Activated CD4-positive, alpha-beta T cell treated with anti-CD3 and anti-CD28 coated beads for 48 hours (primary cell): ENCODE measurements at places on chromosomes 3 and 15.

- DNase-seq: no peak
Measured at GRCh38 chr3:194852831-194853508, 167.3 kb downstream of the FAM43A start.

- DNase-seq: no peak
Measured at GRCh38 chr3:23385327-23385726, 182.2 kb downstream of the UBE2E2 start.

GRCh38 chr3:189449084-189449483, 182.1 kb upstream of the TP63 start:
- no peak for DNase-seq

DNA sequence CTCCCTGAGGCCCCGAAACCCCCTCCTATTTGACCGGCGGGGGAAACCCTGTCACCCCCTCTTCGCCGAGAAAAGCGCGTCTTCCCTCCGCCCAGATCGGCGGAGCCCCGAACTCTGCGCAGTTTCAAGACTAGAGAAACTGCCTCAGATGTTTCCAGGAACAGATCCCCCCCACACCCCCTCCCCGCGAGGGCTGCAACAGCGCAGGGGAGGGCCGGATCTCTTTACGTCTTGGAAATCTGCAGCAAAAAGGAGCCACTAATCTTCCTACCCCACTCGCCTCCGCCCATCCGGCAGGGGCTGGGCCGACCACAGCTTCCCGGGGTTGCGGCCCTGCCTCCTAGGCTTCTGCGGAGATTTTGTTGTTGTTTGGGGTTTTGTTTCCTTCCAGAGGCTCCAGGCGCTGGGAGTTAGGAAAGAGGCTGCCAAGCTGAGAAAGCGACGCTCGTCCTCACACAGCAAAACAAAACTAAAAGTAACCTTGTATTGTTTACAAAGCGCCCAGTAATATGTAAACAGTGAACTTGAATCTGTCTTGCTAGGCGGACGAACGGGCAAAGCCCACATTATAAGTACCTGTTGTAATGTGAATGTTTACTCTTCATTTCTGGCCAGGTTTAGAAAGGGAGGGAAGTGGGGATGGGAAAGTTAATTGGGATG, 2.2 kb downstream of the FOXB1 start:
- peak; percentile 75 for DNase-seq

- DNase-seq: no peak
Measured at GRCh38 chr3:49966233-49966942, 26.4 kb downstream of the RBM6 start.

DNA sequence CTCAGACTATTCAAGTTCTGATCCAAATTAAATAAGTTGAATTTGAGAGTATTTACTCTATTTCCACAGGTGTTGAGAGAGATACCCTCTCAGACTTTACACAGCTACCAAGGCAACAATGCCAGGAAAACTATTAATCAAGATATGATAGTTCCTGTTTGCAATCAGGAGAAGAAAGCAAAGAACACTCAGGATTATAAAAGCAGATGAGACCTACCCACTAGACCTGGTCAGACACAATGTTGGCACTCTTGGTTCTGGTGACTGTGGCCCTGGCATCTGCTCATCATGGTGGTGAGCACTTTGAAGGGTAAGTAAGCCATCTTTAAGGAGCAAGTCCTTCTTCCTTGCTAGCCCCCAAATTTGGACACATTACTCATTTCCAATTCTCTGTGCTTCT, at the start of gene CPB1:
TSS of gene CPB1 (plus strand) at position 227 of the 400 bp plus-strand sequence. CDS start at position 240, 13 bp downstream.
- DNase-seq: no peak

DNA sequence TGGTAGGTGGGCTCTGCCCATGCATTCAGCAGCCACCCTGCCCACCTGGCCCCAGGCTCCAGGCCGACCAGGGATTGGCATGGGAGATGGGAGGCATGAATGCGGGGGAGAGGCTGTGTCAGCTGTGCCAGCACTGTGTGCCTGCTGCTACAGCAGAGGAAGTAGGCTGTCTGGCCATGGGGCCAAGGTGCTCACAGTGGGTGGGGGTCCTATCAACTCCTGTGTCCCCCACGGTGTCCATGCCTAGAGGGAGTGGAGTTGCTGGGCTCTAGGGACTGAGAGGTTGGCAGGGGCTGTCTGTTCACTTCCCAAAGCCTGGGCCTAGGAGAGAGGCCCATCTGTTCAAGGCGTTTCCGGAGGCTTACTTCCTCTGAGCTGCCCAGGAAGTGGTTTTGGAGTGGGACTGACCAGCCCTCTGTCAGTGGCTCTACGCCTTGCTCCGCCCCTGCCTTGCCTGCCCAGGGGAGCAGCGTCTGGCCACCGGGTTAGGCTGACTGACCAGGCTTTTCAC, 5.8 kb downstream of the PRKCD start:
- no peak for DNase-seq

DNA sequence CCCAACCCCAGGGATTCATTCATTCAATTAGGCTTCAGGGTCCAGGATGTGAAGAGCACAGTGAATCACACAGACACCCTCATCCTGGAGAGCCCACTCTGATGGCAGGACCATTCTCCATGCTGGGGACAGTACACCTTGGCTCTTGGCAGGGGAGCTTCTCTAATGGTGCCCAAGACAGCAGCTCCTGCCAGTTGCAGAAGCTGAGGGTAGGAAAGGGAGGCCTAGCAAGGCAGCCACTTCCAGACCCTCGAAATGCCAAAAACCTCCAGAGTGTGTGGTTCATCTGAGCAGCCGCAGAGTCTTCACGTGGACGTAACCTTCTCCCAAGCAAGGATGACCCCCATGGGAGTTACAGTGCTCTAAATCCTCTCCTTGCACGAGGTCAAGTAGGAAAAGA, 186.2 kb downstream of the XXYLT1 start:
- no peak for DNase-seq

- DNase-seq: no peak
Measured at GRCh38 chr3:10867384-10867783, 51.4 kb downstream of the SLC6A11 start.

- DNase-seq: no peak
Measured at GRCh38 chr15:95298729-95299128, 1031.8 kb upstream of the NR2F2 start.

- DNase-seq: no peak
Measured at GRCh38 chr15:77529394-77530159, 103.1 kb downstream of the LINGO1 start.

- no peak for DNase-seq
Measured at GRCh38 chr15:99844150-99844549, 110.9 kb upstream of the LYSMD4 start.

- DNase-seq: no peak
Measured at GRCh38 chr3:187448674-187449073, 80.5 kb downstream of the RTP4 start.

DNA sequence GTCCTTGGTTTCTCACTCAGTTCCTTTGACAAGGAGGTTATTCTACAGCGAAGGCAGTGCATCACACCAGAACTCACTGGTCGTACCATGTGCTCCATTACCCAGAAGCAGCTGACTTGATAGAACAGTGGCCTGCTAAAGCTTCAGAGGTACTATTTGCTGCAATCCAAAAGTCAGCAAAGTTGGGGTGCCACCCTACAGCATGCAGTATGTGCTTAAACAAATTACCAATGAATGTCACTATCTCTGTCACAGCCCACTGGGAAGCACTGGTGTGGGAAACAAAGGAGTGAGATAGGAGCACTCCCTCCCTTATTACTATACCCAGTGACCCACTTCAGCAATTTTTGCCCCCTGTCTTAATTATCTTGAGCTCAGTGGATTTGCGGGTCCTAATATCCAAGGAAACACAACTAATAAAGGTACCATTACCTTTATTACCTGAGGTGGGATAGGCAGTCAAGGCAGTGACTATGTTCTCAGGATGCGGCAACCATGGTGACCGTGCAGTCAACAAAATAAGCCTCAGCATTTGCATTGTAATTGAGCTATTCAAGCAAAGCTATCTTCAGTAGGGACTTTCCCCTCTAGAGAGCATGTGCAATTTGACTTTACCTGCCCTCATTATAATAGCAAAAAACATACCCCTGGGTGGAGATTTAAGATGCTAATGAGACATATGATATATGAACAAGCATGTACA, 199.4 kb downstream of the OCA2 start:
- no peak for DNase-seq

DNA sequence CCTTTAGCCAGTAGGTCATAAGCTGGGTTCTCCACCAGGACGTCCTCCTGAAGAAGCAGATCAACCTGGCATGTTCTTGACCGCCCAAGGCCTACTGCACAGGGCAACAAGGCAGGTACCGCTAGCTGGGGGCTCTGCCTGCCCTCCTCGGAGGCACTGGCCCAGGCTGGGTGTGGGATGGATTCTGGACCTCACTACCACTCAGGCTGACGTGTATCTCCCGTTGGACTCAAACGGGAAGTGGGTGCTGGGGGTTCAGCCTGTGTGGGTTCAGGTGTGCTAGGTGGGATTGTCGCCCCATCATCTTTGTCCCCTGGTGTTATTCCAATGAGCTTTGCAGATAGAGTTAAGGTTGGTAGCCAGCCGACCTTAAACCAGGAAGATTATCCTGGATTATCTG, 95.0 kb upstream of the SNRPA1 start:
- no peak for DNase-seq

DNA sequence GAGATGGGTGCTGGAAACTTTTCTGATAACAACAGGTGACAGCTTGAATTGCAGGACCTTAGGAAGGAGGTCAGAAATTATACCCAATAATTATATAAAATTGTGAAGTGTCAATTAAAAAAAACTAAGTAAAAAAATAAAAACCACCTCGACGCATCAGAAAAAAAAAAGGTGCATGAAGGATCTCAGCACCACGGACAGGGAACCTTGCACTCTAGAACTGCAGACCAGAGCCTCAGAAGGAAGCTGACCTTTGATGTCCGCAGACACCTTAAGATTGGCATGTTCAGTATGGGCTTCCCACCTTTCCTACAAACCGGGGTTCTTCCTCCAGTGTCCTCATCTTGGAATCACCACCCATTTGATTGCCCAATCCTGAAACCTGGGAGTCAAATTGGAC, 60.9 kb downstream of the SCN10A start:
- DNase-seq: no peak

GRCh38 chr3:71186801-71187200, 396.7 kb downstream of the FOXP1 start:
- no peak for DNase-seq

GRCh38 chr15:90184119-90184785, 16.9 kb upstream of the SEMA4B start:
- peak; percentile 41 for DNase-seq

DNA sequence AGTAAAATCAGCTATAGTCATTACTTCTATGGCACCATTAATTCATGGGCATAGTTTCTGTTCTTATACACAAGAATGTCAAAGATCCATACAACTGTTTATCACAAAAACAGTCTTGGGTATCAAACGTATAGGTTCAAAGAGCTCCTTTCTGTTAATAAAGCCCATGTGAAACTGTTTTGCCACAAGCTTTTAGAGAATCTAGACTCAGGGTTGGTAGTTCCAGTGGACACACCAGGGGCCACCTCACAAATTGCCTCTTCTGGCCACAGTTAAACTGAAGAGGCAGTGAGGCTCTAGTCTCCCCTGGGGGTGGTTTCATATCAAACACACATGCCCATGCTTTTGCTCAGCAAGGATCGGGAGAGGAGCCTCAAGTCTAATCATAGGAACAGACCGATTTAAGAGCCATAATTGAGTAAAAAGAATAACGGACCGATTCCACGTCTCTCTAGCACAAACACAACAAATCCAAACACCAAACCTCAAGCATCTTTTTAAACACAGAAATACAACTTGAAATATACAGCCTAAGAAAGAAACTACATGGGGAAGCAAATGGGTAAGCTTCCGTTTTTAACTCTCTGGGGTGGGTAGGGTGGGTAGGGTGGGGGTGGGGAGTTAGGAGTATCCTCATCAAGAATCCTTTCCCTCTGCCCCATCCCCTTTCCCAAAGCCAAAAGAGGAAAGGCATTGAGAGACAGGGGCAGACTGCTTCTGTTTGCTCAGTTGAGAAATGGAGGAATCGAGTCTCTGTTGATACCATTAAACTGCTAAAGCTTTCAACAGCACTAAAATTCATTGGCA, 443.3 kb downstream of the MAGI1 start:
- DNase-seq: no peak

- DNase-seq: no peak
Measured at GRCh38 chr15:66909381-66909890, 156.0 kb upstream of the SMAD3 start.

- no peak for DNase-seq
Measured at GRCh38 chr3:45785605-45786150, 10.7 kb downstream of the SLC6A20 start.

GRCh38 chr3:84960581-84960980, 1.8 kb downstream of the CADM2 start:
- no peak for DNase-seq

DNA sequence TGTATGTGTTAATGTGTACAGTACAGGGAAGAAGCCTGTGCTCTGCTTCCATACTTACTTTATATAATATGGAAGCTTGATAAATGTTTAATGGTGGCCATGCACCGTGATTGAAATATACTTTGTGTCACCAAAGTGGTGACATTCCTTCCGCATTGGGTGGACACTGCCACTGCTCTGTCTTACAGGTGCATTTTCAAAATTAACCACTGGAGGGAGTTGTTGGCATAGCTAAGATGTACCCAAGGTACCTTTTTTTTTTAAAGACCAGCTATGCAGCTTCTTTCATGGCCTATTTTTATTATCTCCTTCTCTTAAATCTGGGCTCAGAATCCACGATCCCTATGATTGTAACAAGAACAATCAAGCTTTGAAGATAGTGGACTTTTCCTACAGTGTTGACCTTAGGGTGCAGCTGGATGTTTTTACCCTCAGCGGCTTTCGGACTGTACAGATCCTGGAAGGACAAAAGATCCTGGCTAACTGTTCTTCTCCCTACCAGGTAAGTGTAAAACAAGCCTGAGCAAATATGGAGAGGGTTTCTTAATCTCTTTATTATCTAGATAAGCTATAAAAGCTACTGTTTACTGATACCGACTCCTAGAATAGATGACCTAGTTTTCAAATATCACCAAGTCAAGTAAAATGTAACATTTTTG, 21.6 kb upstream of the PAK6 start:
- peak; percentile 38 for DNase-seq

DNA sequence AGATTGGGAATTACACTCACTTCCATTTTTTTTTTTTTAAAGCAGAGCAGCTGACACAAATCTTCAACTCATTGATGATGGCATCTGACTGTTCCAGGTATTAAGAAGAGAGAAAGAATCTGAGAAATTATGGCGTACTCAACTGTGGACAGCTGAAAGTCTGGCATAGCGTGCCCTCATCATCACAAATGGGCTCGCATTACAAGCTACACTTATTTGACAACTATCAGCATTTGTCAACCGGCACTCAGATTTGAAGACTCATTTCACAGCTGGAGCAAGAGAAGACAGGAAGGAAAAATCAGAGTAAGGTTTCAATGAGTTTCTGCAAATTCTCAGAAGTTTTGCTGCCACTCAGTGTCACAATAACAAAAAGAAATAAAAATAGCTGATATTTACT, 235.9 kb downstream of the ATP8B4 start:
- no peak for DNase-seq

DNA sequence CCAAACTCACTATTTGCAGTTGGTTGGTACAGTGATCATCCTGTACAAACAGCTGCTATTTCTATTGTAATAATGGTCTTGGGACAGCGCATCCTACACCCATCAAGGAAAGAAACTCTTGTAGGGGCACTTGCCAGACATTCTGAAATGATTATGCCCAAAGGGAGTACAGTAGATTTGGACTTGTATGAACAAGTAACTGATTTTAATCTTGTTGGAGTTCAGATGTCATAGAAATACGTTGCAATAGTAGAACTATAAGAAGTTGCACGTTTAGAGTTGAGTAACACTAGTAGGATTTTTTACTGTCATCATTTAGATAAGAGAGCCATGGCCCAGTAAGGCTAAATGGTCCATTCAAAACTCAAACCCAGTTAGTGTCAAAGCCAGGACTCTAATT, 192.8 kb downstream of the SATB1 start:
- DNase-seq: no peak

- DNase-seq: no peak
Measured at GRCh38 chr3:22923711-22924110, 279.4 kb upstream of the UBE2E2 start.

GRCh38 chr15:50880651-50881114, 27.8 kb upstream of the AP4E1 start:
- no peak for DNase-seq
